ENCODE measurements at places on chromosomes 16 and 17.

DNA sequence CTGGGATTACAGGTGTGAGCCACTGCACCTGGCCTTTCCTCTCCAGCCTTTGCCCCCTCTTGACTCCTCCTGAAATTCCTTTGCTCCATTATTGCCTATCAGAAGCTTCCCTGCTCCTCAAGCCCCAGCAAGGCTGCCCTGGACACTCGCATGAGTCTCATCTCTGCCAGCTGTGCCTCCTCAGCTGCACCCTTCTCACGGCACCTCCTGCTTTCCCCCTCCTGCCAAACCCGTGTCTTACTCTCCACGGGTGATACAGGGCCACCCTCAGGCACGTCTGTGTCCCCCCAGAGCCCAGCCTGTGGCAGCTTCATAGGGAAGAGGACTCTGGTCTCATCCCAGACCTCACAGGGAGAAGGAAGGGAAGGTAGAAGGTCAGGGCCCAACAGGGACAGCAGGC is 15.4 kb downstream of the G6PC3 start:
- no peak for DNase-seq

DNA sequence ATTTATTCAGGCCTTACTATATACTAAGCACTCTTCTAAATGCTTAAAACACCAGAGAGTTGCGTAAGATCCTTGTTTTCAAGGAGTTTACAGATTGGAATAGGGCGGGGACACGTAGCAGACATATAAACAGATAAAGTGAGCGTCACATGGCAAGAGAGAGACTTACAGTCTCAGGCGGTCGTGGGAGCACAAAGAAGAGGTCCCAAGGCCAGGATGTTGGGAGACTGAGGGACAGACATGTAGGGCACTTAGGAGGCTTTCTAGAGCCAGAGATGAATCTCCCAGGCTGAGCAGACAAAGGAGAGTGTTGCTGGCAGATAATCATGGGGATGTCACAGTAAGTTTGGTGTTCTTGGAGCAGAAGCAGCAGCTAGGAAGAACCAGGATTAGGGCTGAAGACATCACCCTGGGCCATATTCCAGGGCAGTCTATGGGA is 119.1 kb upstream of the ANKFN1 start:
- no peak for DNase-seq

- DNase-seq: no peak
These were observed 15.6 kb downstream of the TMEM186 start for GRCh38 chr16:8781797-8782196.

DNA sequence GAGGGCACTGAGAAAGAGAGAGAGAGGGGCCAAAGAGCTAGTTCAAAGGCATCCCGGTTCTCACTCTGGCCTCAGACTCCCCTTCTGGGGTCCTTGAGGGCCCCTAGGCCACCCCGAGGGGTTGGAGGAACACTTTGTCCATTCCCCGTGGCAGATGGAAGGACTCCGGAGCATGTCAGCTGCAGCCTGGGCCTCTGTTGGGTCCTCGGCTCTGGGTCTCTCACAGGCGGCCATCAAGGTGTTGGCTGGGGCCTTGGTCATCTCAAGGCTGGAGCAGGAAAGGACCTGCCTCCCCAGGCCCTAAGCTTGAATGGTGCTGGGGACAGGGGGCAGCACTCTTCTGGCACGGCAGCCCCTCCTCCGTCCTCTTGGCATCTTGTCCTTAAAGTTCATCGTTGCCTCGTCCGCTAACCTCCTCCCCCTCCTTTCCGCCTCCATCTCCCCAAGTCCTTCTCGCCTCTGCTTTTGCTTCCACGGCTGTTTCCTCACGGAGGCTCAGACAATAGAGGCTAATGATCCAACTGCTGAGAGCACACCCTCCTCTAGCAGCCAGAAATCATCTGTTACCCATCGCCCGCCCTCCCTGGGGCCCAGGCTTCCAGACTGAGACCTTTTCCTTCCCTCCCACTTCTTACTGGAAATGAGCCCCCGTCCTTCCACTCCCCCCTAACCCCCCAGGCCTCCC is 23.3 kb downstream of the CCR7 start:
- DNase-seq: no peak

- DNase-seq: no peak
These were observed 27.3 kb downstream of the SRCIN1 start for GRCh38 chr17:38578229-38579082.

- DNase-seq: no peak
These were observed 185.1 kb downstream of the CDK5R1 start for GRCh38 chr17:32671896-32672295.

GRCh38 chr16:22694887-22695382 is 119.0 kb upstream of the HS3ST2 start:
- no peak for DNase-seq

GRCh38 chr16:78606545-78606944 is 507.1 kb downstream of the WWOX start:
- no peak for DNase-seq

- no peak for DNase-seq
These were observed 301.3 kb downstream of the SOX9 start for GRCh38 chr17:72422204-72422504.

GRCh38 chr17:44263345-44263902 is 4.5 kb downstream of the SLC4A1 start:
- no peak for DNase-seq

DNA sequence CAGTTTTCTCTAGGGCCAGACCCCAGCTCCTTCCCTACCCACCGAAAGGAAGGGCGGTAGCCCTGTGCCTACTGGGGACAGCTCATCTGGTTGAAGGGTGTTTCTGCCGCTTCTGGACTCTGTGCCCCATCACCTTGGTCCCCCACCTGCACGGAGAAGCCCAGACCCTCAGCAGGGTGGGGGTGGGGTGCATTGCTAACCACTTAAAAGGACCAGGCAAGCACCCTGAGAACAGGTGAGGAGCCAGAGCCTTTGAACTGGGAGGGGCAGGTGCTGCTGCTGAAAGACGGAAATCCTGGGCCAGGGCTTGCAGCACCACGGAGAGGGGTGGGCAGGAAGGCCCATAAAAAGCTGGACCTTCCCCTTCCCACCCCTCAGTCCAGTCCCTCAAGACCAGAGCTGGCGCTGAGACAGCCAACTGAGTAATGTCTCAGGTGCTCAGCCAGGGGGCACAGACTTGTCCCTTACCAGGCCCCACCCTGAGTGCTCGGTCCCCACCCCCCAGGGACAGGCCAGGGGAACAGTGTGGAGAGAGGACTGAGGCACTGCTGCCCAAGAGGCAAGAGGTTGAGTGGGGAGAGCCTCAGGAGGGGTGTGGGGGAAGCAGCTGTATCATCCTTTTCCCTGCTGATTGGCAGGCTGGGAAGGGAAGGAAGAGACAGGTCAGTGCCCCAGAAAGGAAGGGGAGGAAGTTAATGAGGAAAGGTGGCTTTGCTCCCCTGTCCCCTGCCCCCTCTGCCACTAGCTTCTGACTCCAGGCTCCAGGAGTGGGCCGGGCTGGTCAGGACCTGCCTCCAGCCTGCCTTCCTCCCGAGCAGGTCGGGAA is 10.9 kb upstream of the SP2 start:
- DNase-seq: no peak

DNA sequence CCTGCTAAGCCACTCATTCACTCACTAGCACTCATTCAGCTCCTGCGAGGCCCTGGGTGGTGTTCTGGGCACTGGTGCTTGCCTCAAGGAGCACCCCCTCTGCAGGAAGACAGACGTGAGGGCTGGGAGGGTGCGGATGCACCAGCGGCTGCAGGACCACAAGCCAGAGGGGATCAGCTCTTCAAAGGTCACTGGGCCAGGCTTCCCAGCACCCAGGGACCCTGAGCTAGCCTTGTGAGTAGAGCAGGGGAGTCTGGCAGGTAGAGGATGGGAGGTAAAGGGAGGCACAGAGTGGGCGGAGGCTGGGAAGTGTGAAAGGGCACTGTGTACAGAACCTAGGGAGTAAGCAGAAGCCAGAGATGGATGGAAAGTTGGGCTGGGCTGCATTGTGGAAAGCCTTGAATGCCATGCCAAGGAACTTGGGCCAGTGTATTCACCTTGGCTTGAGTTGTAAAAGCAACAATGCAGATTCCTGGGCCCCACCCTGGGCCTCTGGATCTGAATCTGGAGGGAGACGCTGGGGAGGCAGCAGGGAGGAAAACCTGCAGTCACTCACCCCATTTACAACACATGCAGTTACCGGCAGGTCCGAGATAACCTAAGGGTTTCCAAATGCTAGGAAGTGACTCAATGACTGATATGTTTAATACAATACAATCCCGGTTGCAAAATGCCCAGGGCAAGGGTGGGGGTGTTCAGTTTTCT is 1.7 kb downstream of the IL4R start:
- no peak for DNase-seq

- DNase-seq: no peak
These were observed 18.9 kb upstream of the MAP3K14 start for GRCh38 chr17:45335721-45336120.

DNA sequence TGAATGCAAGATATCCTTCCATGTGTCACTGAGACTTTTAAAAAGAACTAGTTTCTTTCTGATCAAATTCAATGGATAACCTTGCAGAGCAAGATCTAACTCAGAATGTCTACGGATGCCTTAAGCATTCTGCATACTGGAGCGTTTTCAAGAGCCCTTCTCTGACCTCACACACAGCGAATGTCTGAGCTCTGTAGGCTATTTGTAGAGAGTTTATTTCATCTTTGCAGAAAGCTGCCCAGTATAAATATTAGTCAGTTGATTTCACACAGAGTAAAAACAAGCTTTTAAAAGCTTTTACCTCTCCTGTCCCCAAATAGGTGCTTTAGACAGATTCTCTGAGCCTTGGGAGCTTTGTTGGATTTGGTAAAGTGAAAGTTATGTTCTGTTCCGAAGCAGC is 165.0 kb downstream of the RBFOX1 start:
- DNase-seq: no peak

DNA sequence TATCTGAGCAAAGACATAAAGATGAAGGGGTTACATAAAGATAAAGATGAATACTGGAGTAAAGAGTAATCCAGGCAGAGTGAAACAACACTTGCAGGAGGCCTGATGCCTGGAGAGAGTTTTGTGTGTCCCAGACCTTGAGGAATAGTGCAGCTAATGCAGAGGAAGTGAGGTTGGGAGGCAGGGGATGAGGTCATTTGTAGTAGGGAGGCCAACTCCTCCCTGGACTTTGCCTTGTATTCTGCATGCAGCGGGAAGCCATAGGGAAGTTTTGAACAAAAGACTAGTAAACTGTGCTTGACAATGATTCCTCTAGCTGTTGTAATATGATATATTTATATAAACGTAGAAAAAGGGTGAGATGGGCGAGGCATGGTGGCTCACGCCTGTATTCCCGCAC is 356.6 kb downstream of the KCNJ2 start:
- no peak for DNase-seq

DNA sequence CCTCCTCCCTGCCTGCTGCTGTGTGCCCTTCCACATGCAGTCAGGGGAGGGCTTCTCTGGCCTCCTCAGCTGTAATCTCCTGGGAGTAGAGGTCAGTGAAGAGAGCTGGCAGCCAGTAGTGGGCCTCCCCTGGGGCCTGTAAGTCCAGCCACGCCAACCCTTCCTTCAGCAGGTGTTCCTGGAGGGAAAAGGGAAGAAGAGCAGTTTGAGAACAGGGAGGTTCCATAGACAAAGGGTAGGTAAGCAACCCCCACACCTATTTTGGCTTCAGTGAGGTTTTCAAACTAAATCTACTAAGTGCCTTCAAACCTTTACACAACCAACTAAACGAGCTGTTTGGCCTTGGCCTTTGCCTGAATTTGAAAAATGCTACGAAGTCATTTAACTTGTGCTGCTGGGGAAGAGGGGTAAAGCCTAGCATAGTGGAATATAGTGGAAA is 14.2 kb downstream of the SNF8 start:
- DNase-seq: no peak

DNA sequence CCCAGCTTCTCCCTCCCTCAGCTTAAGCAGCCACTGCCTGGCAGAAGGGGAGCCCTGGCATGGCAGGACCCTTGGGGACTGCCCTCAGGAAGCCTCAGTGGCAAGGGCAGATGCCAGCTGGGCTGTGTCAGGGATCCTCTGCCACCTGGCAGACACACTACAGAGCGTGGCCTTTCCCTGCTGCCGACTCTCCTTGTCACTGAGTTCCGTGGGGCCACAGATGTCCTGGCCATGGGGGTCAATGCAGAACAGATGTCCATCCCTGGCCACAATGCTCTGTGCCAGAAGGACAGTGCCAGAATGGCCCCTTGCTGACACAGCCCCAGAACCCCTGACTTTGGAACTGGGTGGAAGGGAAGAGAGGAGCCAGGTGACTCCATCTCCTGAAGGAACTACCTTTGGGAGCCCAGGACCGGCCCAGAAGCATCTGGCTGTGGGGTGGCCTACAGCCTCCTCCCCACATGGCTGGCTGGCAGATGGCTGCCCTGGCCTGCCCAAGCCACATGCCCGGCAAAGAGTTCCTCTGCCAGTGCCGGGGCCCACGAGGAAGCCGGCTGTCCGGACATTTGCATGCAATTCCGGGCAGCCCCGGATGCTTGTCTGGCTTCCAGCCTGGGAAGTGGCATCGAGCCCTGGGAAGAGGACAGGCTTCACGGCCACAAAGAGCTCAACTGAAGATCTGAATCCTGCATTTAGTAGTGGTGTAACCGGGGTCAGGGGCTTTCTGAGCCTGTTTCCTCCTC is 24.1 kb downstream of the NPTX1 start:
- no peak for DNase-seq

GRCh38 chr16:8583199-8583598 is 7.1 kb downstream of the TMEM114 start:
- DNase-seq: no peak

DNA sequence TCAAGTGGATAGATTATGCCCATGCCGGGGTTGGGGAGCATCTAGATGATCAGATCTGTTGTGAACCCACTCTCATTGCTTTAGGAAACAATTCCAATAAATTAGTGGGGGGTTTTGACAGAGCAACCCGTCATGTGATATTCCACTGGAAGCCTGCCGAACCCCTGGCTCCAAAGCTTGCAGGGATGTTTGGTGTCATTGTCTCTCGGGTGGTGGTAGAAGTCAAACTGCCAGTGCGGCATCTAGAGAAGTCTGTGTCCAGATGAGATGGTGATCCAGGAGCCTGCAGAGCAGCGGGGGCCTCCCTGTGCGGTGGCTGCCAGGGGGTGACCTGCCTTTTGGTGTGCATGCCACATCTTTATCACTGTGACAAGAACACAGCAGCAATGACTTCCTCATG is 91.7 kb downstream of the SHISA6 start:
- DNase-seq: no peak

GRCh38 chr16:4111748-4112696 is 4.2 kb downstream of the ADCY9 start:
- DNase-seq: no peak

GRCh38 chr16:27389272-27389961 is 12.6 kb upstream of the IL21R start:
- DNase-seq: no peak

- no peak for DNase-seq
These were observed 13.2 kb downstream of the TMEM11 start for GRCh38 chr17:21200590-21201297.
